ENCODE measurements at places on chromosomes 7 and 10.

- no peak for DNase-seq
Observed at GRCh38 chr7:133077394-133077793, 4.5 kb downstream of the CHCHD3 start.

GRCh38 chr10:92627845-92628480 lies 35.0 kb downstream of the KIF11 start:
- DNase-seq = no peak

GRCh38 chr10:77034240-77034639 lies 603.4 kb downstream of the KCNMA1 start:
- DNase-seq = no peak

- no peak for DNase-seq
Observed at GRCh38 chr10:35191523-35191922, 64.9 kb downstream of the CREM start.

DNA sequence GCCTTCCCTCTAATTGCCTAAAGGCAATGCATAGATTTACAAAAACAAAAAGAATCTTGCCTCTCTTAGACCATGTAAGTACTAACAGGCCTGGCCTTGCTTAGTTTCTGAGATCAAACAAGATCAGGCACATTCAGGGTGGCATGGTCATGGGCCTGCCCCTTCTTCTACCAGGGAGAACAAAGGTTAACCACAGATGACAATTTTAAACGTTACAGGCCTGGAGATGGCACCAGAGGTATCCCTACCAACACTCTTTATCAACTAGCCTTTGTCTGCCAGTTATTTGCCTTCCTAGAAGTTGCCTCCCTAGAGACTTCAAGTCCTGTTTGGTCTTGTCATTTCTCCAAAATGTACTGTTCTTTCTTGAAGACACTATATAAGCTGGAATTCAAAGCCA lies 252.6 kb downstream of the DOCK4 start:
- no peak for DNase-seq

GRCh38 chr7:106419455-106420182 lies 134.8 kb upstream of the NAMPT start:
- no peak for DNase-seq

GRCh38 chr10:58087896-58088295 lies 179.8 kb downstream of the IPMK start:
- DNase-seq = no peak

GRCh38 chr10:80194373-80195045 lies 10.8 kb downstream of the ANXA11 start:
- no peak for DNase-seq

GRCh38 chr7:103296901-103297836 lies at the start of gene PMPCB:
TSS of gene PMPCB (plus strand) at chr7:103297435. CDS start at chr7:103297460, 25 bp downstream.
- DNase-seq = peak; percentile 95

DNA sequence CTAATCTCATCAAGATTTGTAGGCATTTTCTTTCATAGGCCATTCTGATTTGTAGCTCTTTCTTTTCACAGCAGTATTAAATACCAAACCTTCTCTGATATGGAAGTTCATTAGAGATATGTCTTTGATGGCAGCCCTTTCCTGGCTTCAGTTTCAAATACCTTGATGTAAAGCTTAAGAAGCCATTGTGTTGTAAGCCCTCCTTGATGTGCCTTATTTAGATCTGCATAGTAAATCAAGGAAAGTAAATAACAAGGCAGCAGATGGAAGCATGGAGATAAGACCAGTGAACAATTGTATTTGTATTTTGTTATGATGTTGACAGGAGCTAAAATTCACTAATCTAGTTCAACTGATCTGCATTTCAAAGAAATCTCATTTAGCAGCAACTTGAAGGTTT lies 234.9 kb upstream of the PPP1R3A start:
- DNase-seq = no peak

DNA sequence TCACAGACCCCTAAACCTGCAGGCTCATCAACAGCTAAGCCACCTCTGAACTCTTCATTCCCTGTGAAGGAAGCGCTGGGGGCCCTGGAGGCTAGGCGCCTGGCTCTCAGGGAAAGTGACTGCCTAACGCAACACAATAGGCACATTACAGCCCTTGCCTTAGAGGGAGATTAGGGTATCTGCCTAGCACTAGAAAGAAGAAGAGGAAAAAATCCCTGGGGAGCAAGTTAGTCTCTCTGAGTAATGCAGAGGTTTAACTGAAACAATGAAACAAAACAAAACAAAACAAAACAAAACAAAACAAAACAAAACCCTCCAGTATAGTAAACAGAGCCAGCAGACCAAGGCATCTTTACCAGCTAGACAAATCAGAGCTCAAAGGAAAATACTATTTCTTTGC lies 2.6 kb downstream of the ZNF777 start:
- DNase-seq = no peak

DNA sequence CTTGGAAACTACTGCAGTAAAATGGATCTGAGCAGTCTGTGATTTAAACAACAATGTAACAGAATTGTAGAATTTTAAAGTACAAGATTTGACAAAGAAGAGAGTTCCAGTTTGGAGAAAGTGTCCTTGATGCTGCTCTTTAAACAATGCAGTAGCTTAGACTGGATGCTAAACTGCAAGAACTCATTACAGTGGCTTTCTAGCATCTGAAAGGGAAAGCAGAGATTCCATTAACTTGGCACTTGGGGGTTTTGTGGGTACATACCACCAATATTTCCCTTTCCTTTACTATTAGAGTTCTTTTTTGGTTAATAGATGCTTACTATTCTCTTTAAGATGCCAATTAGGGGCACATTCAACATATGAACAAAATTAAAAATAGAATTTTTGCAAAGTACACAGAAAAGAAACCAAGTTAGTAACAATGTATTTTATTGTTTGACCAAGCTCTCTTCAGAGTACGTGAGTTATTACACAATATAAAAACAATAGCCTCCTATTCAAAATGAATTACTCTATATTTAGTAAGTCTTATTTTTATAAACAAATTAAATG lies 11.9 kb downstream of the PSTK start:
- DNase-seq = no peak

GRCh38 chr10:74997163-74997562 lies 114.3 kb upstream of the SAMD8 start:
- DNase-seq = no peak

- no peak for DNase-seq
Observed at GRCh38 chr10:125146791-125147579, 13.4 kb downstream of the CTBP2 start.

DNA sequence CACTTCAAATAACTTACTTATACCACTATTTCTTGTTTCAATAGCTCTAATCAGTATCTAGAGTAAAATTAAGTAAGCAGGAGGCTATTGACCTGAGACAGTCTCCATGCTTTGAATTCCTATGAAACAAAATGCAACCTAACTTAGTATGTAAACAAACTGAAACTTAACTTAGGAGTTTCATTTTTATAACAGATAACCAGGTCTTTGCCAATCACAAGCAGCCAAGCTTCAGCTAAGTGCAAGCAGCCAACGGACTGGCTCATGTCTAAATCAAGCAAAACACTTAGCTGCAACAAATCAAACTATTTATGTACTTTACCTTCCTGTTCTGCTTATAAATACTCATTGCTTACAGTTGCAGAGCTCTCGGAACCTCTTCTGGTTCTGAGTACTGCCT lies 4.4 kb upstream of the GSTK1 start:
- DNase-seq = no peak

- no peak for DNase-seq
Observed at GRCh38 chr7:41755096-41755495, 52.2 kb upstream of the INHBA start.

DNA sequence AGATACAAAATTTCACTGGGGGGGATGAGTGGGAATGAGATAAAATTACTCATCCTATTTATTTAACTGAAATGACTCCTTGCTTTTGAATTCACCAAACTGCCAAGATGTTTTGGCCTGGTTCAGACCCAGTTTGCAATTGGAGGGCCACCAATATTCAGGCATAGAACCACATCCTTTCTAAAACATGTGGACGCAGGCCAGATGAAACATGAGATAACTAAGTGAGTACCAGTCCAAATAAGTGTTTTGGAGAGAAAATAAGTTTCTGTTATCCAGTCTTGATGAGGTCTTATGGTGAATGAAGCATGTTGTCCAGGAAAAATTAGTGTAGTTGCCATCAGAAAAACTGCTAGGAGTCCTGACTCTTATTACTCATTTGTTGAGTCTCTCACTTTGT lies 36.3 kb upstream of the PDK4 start:
- no peak for DNase-seq

- DNase-seq = no peak
Observed at GRCh38 chr10:46090258-46090812, 44.3 kb upstream of the MSMB start.

GRCh38 chr10:9305018-9305655 lies 1250.6 kb downstream of the GATA3 start:
- DNase-seq = no peak

DNA sequence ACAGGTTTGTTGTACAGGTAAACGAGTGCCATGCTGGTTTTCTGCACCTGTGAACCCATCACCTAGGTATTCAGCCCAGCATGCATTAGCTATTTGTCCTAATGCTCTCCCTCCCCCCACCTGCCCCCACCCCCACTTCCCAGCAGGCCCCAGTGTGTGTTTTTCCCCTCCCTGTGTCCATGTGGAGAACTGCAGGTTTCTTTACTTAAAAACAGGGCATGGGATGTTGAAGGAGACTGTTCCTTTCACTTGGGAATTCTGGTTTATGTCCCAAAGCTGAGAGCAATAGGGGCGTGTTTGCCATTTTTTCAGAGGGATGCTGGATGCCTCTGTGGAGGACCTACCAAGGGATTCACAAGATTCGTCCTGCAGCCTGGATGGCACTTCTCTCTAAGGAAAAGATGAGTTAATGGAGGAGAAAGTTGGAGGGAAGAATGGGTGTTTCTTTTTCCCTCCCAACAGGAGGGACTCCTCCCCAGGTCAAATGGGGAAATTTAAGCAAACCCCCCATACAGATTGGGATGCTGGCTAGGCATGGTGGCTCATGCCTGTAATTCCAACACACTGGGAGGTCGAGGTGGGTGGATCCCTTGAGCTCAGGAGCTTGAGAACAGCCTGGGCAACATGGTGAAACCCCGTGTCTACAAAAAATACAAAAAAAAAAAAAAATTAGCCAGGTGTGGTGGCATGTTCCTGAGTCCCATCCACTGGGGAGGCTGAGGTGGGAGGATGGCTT lies 136.0 kb downstream of the GALNT17 start:
- no peak for DNase-seq

GRCh38 chr7:1197997-1198625 lies 34.6 kb upstream of the UNCX start:
- no peak for DNase-seq

DNA sequence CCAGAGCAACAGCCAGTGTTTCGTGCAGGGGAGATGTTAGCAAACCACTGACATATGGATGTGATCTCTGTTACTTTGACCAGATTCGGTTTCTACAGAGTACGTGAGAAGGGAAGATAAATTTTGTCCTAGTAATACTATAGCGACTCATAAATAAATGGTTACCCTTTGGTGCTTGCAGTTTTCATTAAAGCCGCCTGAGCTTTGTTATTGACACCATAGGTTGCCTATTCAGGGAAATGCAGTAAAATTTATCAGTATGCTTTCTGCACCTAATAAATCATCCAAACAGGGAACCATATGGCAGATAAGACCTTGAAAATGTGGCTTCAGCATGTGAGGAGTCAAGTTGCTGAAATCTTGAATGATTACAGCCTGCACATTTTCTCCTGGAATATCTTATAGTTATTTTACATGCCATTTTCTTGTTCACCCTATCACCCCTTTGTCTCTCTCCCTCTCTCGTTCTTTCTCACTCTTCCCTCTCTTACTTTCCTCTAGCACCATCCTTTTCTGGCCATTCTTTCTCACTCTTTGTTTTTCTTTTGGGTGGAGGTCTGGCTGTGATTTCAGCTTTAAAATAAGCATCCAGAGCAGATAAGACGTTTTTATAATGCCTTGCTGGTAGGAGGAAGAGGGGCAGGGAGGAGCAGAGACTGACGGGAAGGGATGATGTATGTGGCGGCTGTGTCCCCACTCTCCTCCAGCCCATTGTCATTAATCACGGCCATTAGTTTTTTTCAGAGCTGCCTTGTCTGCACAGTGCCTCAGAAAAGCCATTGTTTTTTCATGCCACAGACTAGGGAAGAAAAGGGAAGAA lies 182.5 kb downstream of the LRMDA start:
- DNase-seq = no peak

DNA sequence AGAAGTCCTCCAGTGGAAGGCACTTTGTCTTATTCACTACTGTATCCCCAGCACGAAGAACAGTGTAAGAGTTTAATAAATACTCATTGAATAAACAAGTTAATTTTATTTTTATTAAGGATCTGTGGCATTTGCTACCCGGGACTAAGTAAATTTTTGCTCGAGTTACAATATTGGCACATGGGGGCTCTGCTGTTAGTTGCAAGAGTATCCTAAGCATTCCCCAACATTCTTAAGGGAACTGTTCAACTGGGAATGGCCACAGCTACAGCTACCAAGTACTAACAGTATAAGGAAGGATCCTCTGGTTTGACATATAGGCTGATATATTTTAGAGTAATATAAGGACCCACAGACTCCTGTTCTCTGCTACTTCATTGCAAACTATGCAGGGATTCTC lies 8.7 kb upstream of the LRRTM3 start:
- DNase-seq = no peak

DNA sequence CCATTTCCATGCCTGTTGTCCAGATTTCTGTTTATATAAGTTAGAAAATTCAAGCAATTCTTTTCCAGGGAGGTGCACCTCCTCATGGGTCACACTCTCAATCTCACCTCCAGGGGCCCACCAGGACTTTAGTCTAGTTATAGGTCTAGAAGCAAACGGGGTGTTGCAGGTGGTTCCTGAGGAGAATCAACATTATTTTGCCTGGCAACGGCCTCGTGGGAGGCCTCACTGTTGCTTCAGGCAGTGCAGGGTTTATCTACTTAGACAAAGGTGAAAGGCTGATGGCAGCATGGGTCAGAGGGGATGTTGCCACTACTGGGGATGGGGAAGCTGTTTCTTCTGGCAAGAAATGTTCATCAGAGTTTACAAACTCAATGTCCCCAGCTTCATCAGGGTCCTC lies 56.7 kb upstream of the LRRC18 start:
- no peak for DNase-seq

DNA sequence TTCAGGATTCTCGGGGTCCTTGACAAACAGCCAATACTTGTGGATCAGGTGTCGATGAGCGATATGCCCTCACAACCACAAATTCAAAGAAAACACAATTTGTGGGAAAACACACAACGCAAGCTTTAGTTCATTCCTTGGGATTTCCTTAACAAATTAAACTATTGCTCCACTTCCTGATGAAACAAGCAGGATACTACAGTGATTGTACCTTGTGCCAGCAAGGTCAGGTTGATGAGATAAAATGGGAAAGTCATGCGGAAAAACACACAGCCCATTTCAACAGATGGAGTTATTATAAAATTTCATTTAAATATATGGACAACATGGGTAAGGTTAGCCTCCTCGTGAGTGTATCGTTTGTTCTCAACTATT lies 8.8 kb upstream of the RHOBTB1 start:
- no peak for DNase-seq

DNA sequence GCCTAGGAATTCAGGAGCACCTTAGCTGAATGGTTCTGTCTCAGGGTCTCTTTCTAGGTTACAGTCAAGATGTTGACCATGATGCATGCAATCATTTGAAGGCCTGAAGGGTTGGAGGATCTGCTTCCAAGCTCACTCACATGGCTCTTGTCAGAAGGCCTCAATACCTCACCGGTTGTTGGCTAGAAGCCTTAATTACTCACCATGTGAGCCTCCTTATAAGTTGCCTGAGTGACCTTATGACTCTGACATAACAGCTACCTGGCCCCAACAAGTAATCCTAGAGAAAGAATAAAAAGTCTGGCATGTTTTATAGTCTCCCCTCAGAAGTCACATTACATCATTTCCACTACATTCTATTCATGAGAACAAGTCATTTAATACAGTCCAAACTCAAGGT lies 3.4 kb upstream of the C1GALT1 start:
- DNase-seq = no peak

GRCh38 chr10:50972591-50972990 lies 87.2 kb upstream of the A1CF start:
- no peak for DNase-seq
